ENCODE measurements at places on chromosomes 4 and X. TPM values are rescaled to one million over a fixed set of nuclear protein-coding genes. Genes with fewer than 3 reads are reported as not detected.

The CXXC4 gene
- total RNA-seq, result 0.12 TPM

The NALF2 gene
- total RNA-seq, result not detected

The TBCK gene
- total RNA-seq, result 62.3 TPM

The CENPVL3 gene
- total RNA-seq, result not detected

The SPOCK3 gene
- total RNA-seq, result not detected

The PPP3CA gene
- total RNA-seq, result 41.8 TPM

The SSX4B gene
- total RNA-seq, result not detected

The SLC26A1 gene
- 1.6 TPM for total RNA-seq

The EREG gene
- not detected for total RNA-seq

The MAGEE1 gene
- 11.0 TPM for total RNA-seq

The MGAT4D gene
- total RNA-seq, result not detected
